ENCODE measurements at places on chromosomes 5 and 9.

DNA sequence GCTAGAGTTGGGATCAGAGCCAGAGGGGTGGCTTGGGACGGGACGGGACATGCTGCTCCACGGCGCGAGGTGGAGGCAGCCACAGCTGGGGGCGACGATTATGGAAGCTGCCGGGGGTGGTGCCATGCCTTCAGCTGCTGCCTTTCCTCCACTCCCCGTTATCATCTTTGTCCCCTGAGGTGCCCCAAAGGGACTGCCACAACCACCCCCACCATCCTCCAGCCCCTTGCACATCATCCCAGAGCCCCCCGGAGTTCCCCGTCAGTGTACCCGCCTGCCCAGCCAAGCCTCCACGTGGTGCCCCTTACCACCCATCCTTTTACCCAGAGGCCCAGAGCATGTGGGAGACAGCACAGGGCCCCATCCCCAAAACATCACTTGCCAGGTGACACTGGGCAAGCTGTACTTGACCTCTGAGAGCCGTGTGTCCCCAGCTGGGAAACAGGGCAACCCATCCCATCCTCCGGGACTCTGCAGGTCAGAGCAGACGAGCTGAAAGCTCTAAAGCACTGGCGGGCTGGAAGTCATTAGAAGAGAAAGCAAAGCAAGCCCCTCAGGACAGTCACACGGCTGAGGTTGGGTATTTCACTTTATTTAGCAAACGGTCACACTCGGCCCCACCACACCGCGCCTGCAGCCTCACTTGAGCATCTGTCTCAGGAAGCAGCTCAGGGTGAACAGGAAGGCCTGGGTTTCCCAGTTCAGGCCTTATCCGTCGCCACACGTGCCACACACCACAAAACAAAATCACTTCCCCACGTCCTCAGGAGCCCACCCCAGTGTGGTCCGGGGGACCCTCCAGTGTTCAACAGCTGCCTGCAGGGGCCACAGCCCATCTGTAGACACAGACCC, 19.5 kb upstream of the MXD3 start:
- no peak for DNase-seq

DNA sequence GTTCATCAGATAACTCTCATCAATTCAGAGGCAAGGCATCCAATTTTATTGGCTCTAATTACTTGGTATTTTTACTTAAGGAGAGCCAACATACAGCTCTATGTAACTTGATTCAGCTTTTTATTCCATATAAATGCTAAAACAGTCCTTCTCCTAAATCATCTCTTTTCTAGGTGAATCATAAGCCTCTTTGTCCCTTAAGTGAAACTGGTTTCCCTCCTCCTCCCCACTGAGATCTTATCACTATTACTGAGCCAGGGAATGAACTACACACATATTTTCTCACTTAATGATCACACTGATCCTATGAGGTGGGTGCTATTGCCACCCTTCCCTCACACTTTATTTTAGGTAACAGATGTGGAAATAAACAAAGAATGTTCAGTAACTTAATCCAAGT, 1143.8 kb downstream of the MAT2B start:
- DNase-seq, result no peak

GRCh38 chr9:34036625-34037024, 12.1 kb downstream of the UBAP2 start:
- no peak for DNase-seq

DNA sequence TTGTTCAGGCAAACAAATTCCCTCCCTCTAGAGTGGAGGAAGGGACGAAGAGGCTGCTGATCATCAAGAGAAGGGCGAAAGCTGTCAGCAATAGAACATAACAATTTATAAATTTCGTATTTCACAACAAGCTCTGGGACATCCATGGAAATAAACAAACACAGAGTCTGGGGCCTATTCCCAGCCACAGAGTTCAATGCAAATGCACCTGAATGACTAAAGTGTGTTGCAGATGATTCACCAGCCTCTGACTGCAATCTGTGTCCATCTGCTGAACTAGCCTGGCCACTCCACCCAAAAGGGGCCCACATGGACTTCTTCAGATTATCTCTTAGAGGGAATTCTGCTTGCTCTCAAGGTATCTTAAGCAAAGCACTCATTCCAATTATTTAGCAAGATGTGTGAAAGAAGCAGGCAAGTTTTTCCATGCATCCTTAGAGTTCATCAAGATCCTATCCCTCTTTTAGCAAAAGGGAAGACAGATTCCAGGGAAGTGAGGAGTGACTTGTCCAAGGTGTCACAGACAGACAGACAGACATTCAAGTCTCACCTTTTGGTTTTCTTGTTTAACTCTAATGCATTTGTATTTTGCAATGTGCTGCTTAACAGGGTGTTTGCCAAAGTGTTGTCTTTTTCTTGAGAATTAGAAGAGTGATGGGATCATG, 307.8 kb upstream of the PAPPA start:
- no peak for DNase-seq

DNA sequence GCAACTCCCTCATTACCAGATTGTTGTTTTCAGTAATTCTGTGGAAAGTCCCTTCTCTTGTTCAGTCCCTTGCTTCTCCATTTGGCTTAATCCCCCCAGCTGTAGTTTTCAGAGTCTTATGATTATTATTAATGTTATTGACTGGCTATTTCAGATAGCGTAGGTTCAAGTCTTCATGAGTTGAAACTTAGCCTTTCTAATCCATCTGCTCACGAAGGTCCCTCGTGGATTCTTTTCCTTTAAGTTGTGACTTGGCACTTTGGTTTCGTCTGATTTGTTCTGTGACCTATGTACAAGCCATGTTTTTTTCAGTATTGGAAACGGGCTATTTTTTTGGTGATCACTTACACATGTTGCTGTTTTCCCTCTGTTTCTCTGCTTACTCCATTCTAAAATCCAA, 260.3 kb downstream of the TMEM167A start:
- no peak for DNase-seq

- DNase-seq, result no peak
Measured at GRCh38 chr5:143119881-143120341, 283.6 kb downstream of the NR3C1 start.

- DNase-seq, result no peak
Measured at GRCh38 chr5:174571662-174572397, 152.6 kb upstream of the MSX2 start.

DNA sequence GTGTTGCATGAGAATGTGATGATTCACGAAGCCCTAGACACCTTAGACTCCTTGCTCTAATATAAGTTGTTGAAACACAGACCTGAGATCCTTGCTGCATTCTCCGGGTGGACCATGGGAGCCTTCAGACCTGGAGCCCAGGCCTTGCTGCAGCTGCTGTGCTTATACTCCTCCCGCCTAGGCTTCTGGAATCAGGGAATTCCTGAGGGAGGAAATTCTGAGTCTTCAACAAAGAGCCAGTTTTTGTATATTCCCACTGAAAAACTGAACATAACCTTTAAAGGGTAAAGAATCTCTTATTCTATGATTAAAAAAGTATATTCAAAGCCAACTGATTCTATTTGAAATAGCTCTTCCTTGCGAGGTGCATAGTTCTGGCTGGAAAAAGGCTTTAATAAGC, 245.1 kb upstream of the ELAVL2 start:
- DNase-seq, result no peak

GRCh38 chr5:96493219-96493790, 60.3 kb upstream of the PCSK1 start:
- no peak for DNase-seq

DNA sequence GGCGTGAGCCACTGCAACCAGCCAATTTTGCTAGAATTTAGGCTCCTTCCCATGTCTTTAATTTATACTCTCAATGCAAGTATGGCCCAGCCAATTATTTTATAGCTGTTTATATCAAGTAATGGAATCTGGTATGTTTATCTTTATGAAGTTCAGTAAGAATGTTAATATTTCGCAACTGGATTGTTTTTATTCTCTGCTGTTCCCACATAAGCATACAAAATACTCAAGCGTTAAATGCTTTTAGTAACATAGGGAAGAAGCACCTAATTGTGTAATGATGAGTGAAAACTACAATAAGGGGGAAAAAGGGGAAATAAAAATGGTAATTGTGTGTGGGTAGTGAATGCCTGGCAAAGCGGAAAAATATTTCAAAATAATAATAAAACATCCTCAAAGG, 21.3 kb downstream of the PWWP2A start:
- DNase-seq, result no peak

DNA sequence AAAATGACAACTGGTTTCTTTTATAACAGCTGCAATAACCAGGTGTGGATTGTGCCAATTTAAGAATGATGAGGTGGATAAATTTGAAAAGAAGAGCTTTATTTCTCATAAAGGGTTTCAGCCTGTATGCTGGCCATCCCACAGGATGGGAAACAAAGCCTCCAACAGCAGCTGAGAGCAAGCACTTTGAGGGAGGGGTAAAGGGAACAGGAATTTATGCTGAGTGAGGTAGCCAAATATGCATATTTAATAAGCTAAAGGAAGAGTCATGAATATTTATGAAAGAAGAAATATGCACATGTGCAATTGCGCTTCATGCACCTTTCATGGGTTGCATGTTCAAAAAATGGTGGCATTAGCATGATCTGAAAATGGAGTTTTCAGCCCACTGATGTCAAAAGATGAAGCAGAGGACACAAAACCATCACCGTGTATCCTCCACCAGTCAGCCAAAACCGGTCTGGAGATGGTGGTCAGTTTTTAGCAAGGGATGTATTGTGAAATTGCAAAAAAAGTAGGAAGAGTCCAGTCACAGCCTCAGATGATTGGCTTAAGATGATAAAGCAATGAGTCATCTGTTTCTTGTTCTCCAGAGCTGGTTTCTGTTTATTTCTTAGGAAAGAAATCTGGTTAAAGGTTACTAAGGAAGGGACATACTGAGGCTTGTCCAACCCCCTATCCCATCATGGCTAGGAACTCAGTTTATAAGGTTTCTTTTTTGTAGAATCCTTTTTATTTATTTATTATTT, 47.9 kb downstream of the DEPDC1B start:
- DNase-seq, result peak; percentile 72

DNA sequence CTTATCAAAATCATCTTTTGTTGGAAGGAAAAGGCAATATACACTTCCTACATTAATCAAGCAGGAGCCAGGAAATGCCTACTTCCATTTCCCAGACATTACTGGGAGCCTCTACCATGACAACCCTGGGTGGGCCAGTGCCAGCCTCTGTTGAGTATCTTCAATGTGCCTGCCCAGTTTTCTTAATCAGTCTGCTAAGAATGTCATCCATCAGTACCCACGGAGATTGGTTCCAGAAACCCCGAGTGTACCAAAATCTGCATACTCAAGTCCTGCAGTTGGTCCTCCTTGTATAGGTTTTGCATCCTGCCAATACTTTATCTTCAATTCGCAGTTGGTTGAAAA, 82.4 kb downstream of the MARCHF3 start:
- no peak for DNase-seq

All from HS-5 (cell line).